Left lung (tissue), 14 donors: ENCODE measurements at places on chromosomes 11 and 22. TPM values are rescaled to one million over a fixed set of nuclear protein-coding genes. Genes with fewer than 3 reads are reported as not detected.

The TIGD3 gene
- total RNA-seq, result 0.32 TPM

The MFRP gene
- total RNA-seq, result not detected

The VPREB1 gene
- total RNA-seq, result not detected

The INS gene
- total RNA-seq, result not detected

The IFTAP gene
- 11.8 TPM for total RNA-seq
